ENCODE measurements at places on chromosomes 1 and 21.
A peak's percentile ranks its signal among the peaks of the same experiment; 100 is the strongest.

DNA sequence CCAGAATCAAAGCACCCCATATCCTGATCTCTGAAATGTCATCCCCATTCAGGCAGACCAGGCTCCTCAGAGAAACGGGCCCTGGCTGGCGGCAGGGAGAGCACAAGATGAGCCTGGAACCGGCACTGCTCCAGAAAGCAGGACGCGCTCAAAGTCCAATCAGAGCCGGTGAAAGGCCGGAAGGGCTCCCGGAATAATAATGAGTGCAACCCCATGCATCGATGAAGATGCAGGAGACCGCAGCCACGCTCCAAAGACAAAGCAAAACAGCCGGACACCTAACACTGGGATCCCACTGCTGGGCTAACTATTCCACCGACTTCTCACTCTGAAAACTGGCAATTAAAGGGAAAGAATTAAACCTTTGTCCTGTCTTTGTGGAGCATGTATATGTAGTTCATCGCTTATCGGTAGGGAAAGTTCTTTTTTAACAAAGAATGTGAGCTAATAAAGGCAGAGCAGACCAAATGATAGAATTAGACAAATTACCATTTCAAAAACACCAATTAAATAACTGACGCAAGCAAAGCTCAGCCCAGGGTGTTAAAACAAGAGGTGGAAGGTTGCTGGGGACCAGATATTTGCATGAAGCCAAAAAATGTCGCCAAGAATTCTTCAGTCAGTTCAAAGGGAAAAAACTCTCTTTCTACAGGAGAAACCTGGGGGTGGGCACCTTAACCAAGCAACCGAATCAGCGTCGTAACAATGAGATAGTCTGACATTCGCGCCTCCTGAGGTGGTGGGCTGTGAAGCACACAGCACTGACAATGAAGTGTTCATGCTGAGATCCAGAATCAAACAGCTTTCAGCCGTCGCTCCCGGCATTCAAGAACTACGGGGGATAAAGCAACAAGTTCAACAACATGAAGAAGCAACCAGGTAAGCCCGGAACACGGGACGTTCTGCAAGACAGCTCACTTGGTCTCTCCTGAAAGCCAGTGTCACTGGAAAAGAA is 95.2 kb downstream of the NPHP4 start:
- DNase-seq = no peak

DNA sequence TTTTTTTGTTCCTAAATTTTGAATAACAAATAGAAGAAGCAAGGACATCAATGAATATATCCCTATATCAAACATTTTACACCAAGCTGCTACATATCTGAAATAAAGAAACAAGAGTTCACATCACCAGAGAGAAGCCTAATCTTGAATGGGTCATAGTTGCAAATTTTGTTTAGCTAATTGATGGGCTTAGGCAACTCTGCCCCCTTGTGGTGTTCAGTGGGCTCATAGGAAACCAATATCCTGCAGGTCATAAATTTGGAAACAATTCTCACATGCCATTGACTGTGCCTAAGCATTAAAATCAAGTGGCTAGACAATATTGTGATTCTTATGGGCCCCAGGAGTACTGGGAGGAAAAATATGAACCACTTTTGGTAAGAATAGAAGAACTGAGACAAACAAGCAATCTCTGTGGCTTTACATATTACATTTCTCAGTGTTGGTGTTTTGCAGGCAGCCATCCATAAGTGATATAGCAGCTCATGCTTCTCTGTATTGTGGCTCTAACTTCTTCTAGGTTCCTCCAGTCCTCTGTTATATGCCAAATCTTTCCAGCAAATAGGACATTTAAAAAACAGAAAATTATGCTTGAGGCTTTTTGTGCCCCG is 1262.8 kb upstream of the PRMT6 start:
- no peak for DNase-seq

- DNase-seq = peak; percentile 28
Measured at GRCh38 chr21:45156459-45156858, 82.1 kb downstream of the ADARB1 start.

DNA sequence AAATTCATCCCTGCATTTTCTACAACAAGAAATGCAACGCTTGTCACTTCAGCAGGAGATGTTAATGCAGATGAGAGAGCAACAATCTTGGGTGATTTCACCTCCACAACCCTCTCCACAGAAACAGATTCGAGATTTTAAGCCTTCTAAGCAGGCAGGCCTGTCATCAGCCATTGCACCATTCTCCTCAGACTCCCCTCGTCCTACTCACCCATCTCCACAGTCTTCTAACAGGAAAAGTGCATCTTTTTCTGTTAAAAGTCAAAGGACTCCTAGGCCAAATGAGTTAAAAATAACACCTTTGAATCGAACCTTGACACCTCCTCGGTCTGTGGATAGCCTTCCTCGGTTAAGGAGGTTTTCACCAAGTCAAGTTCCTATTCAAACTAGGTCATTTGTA is 23.4 kb upstream of the GPR25 start:
- no peak for DNase-seq

DNA sequence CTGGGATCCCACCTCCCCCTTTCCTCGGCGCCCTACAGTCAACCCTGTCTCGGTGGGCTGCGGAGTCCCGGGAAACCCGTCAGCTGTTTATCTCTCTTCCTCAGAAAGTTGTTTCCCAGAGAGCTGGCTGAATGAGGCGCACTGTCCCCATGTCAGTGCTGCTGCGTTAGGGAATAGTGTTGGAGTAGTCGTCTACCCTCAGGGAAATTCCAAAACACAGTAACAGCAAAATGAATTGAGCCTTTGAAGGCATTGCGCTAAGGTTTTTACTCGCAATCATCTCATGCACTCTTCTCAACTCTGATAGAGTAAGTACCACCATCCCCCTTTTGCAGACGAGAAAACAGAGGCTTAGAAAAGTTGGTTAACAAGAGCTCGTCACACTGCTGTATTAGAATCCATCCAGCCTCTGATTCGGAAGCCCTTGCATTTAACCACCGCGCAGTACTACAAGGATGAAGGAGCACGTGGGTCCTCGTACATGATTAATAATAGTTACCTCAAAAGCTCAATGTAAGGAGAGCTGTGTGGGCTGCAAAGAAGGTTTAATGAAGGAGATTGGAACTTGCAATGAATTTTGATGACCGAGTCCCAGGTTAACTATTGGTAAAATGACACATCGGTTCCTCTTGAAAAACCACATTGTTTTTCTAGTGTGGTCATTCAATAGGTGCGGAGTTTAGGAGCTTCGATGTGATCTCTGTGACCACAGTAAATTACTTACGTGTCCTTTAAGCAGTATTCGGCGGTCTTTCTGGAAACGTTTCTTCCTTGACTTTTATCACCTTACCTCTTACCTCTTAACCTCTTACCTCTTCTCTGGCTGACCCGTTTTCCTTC is 788 bp upstream of the EDEM3 start:
- DNase-seq = peak; percentile 66

DNA sequence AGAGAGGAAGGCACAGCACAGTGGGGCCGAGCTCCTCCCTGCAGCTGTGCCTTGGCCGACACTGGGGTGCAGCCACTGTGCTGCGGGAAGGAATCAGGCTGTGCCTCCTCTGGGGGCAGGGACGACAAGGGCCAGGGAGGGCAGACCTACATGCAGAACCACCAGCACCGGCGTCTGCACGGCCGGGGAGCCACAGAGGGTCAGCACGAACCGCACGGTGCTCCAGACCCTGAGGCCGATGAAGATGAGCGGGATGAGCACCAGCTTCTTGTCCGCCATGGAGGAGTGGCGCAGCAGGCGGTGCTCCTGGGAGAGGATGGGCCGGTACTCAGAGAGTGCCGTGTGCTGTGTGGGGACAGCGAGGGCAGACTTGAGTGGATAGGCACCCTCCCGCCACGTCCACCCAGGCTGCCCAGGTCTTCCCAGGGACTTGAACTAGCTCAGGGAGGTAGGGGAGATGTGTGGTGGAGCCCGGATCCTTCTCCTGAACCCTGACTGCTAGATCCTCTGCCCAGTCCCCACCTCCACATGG is 23.5 kb downstream of the GPR157 start:
- DNase-seq = no peak

DNA sequence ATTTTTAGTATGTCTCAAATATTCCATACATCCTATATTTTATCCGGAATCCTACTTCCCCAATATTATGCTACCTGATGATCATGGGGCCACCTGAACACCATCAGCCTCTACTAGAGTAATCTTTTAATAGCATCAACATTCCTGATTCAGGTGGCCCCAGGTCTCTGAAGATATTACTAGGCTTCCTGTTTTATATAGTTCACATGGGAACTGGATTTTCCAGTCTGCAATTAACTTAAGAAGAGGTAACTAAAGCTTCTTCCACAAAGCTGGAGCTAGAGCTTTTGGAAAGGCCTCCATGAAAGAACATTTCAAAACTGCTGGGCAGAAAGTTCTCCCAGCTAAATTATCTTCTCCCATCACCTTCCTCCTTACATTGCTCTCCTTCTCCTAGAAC is 72.3 kb upstream of the ADAM30 start:
- DNase-seq = no peak

DNA sequence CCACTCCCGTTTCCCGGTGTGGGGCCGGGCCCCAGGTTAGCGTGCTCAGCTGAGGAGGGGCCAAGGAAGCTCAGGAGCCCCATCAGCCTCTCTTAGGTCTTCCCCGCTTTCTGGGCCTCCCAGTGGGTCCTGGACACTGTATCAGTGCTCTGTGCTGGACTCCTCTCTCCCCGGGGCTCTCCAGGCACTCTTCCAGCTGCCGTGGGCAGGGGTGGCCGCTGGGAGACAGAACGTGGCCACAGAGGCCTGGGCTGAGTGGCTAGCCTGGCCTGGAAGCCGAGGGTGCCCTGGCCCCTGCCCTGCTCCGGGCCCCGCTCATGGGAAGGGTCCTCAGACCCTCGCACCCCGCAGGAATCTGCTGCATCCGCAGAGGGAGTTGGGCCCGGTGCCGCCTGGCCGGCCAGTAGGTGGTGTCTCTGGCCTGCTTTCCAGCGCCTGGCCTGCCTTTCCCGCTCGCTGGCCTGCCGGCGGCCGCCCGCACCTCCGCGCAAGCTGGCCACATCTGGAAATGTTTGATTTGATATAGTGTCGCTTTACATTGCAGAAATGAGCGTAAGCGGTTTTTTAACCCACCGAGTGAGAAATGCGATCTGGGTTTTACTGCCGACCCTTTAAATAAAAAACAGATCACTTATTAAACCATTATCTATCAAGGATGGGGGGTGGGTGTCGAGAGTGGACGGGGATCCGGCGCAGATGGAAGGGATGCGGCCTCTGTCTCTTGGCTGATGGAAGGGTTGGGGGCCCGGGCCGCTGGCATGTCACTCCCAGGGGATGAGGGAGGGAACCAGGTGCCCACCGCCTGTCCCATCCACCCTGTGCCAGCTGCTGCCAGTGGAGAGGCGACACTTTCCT is 74.4 kb upstream of the TTC34 start:
- no peak for DNase-seq
